ENCODE measurements at places on chromosomes 1 and 21. TPM values are rescaled to one million over a fixed set of nuclear protein-coding genes. Genes with fewer than 3 reads are reported as not detected.

DNA sequence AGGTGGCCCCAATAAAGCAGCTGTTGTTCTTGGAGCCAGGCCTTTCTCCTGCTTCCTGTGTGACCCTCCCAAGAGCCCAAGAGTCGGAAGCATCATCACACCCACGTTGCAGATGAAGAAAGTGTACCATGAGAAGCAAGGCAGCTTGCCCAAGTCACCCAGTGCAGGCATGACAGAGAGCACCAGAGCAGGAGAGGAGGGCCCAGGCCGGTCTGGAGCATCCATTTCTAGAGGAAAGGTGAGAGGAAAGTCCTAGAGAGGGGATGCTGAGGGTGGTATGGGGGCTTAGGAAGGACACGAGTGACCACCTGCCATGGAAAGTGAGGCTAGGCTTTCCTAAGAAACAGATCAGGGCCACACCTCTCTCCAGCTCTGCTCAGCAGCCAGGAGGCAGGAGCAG lies 47.0 kb downstream of the C1orf198 start:
- no peak for DNase-seq

- DNase-seq, result no peak
These were observed 50.0 kb downstream of the BEND5 start for GRCh38 chr1:48726557-48727215.

- peak; percentile 41 for DNase-seq
These were observed 14.3 kb upstream of the COX20 start for GRCh38 chr1:244821134-244821533.

DNA sequence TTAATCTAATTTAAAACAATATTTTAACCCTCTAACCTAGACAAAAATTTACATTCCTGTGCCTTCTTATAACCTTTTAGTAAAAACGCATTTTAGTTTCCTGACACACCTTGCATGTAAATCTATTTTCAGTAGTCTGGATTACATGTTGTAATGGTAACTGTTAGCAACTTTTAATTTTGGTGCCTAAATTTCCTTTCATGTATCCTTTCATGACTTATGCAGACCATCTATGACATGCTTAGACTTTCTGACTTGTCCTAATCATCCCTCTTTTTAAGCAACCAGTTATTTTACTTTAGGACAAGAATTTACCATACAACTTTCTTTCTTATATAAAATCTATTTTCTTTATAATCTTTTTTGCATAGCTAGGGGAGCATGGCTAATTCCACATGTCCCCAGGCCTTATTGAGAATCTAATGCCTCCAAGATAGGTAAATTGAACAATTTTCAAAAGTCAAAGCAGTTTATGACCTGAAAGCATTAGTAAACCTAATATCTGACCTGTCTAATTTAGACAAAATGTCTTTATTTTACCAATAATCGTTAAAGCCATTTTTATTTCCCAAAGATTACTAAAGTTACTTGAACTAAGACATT lies 57.5 kb upstream of the IL12RB2 start:
- DNase-seq, result no peak

- no peak for DNase-seq
These were observed 529.6 kb downstream of the ADGRL2 start for GRCh38 chr1:82330330-82330729.

DNA sequence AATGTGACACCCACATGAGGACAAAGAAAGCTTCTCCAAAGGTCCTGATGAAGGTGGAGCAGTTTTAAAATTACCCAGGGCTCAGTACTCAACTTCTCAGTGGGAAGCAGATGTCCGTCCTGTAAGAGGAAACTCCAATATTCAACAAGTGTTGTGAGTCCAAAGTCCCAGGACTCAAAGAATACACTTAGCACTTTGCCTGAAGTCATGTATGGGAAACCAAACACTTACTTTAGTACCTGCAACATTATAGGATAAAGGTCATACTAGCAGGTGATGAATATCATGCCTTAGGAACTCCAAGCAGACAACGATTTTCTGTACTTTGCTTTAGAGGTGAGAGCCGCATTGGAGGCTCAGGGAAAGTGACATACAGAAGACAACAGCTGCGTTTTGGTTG lies 37.2 kb upstream of the ST6GALNAC3 start:
- no peak for DNase-seq

GRCh38 chr1:19467199-19468187 lies 17.8 kb downstream of the CAPZB start:
- no peak for DNase-seq

DNA sequence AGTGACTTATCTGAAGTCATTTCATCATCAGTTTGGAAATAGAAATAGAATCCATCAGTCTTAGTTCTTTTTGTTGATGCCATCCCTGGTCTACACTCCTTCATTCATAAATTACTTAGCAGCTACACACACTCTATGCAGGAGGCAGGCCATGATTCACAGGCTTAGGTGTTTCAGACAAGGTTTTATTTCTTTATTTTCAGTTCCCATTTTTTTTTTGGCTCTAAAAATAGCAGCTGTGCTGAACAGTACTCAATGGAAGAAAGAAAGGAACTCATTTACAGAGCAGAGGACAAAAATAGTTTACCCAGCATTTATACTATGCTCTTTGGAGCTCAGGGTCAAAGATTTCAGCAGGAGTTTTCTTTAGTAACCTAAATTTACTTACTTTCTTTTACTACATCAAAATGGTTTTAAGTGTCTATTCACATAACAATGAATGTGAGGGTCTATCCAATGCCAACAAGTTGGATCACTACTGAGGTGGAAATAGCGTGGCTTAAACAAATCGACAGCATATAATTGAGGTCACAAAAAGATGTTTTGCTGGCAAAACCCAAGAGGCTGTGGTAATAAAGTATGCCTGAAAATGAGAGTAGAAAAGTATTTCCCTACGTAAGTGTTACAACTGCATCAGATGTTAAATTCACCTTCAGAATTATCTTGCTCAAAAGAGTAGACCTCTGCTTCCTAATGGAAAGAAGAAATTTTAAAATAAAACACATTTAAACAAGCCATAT lies 7.7 kb downstream of the KRTAP19-8 start:
- DNase-seq, result no peak

DNA sequence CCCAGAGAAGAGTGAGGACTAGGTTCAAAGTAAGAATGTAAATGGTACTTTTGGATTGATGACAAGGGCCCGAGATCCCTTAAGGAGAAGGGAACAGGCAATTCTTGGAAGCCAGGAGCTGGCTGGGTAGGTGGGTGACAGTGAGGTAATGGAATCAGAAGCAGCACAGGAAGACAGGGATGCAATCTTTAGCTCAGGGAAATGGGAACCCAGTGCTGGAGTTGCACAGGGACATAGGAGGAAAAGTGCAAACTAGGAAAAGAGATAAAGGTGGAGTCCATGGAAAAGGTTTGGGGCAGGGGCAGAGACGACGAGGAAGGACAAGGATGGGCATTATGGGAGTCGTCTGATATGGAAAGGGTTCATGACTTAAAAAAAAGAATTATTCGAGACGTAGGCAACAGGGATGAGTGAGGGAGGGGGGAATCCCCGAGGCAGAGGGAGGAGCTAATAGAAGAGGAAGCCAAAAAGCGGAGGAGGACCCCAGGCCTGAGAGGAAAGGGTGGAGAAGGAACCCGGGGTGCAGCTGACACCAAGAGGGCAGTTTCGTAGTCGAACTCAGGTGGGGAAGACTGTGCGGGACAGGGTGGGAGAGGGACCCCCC lies 495 bp downstream of the PI4KB start:
- peak; percentile 51 for DNase-seq

- peak; percentile 75 for DNase-seq
These were observed 228.2 kb upstream of the USP24 start for GRCh38 chr1:55443175-55443915.

DNA sequence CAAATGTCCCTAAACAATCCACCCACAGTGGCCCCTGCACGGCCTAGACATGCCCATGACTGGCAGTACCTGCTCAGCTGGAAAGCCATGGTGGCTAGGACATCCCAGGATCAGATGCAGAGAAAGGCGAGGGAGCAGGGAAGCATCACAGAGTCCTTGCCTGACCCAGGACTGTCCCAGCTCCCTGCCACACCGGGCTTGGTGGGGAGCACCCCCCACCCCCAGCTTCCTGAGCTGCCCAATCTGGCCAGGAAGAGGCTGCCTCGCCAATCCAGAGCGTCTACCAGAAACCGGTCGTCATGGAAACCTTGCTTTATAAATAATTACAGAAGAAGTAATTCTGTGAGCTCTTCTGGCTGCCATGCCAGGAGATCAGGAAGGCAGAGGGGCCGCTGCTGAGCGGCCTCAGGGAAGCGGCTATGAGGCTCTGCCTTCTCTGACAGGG lies 34.8 kb downstream of the ACOT7 start:
- peak; percentile 29 for DNase-seq

GRCh38 chr1:153649863-153650235 lies 8.7 kb upstream of the SNAPIN start:
- DNase-seq, result no peak

- no peak for DNase-seq
These were observed 227.8 kb downstream of the DNM3 start for GRCh38 chr1:172069051-172069450.

- DNase-seq, result no peak
These were observed 406.9 kb upstream of the USP24 start for GRCh38 chr1:55622074-55622473.

DNA sequence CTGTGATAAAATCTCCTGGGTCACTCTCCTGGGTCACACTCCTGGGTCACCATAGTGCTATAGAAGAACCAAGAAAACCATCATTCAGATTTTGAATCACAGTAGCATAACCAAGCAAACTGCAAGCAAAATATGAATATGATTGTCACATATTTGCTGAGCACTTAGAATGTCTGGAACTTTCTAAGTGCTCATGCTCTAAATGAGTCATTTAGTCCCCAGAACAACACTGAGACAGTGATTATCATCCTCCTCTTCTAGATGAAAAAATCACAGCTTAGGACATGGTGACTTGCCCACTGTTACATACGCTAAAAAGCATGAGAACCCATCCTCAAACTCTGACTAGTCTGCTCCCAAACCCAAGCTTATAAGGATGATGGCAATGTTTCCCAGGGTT lies 39.5 kb upstream of the DDAH1 start:
- DNase-seq, result peak; percentile 13

- DNase-seq, result no peak
These were observed 197.5 kb upstream of the C8B start for GRCh38 chr1:57163325-57163724.

DNA sequence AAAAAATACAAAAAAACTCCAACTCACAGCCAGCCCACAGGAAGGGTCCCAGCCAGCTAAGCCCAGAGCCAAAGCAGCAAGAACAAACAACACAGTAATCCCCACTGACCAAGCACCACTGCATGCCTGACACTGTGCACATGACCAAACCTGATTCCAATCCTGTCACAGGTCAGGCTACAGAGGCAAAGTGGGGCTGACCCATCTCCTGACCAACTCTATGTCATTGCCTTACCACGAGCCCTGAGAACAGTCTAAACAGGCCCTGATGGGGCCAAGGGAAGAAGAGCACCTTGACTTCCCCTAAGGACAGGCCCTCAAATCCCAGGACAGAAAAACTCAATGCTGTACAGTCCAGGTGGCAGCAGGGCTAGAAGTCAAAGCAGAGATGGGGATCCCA lies 2.4 kb downstream of the LSS start:
- no peak for DNase-seq

The APOBEC4 gene
- not detected for total RNA-seq

The ESPN gene
- 8.4 TPM for total RNA-seq

The SYT6 gene
- not detected for total RNA-seq

The TDRD10 gene
- total RNA-seq, result not detected

The TPTE gene
- total RNA-seq, result not detected

The AIM2 gene
- not detected for total RNA-seq

The BPNT1 gene
- total RNA-seq, result 17.6 TPM

The THEM5 gene
- total RNA-seq, result not detected

The S100B gene
- total RNA-seq, result not detected

The KCNJ9 gene
- 0.13 TPM for total RNA-seq

All from bronchial epithelial cell (primary cell).